ENCODE measurements at places on chromosomes 16 and 17.

GRCh38 chr16:15672514-15673167 lies 22.6 kb downstream of the NDE1 start:
- no peak for DNase-seq

GRCh38 chr17:29181226-29181625 lies 1.0 kb upstream of the MYO18A start:
- DNase-seq = no peak

DNA sequence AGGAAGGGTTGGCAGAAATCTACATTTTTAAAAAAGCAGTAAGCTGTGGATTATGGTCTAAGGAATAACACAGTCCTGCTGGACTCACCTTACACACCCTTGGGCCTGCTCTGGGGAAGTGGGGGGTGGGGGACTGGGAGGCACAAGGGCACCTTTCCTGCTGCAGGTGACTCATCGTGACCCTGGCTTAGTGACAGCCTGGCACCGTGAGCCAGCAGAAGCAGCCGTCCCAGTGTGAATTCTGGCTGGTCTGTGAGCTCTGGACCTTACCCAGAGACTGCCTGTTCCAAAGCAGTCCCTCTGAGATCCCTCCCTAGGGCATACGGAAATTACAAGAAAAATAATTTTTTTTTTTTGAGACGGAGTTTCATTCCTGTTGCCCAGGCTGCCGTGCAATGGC lies 4.2 kb upstream of the CRK start:
- DNase-seq = no peak

DNA sequence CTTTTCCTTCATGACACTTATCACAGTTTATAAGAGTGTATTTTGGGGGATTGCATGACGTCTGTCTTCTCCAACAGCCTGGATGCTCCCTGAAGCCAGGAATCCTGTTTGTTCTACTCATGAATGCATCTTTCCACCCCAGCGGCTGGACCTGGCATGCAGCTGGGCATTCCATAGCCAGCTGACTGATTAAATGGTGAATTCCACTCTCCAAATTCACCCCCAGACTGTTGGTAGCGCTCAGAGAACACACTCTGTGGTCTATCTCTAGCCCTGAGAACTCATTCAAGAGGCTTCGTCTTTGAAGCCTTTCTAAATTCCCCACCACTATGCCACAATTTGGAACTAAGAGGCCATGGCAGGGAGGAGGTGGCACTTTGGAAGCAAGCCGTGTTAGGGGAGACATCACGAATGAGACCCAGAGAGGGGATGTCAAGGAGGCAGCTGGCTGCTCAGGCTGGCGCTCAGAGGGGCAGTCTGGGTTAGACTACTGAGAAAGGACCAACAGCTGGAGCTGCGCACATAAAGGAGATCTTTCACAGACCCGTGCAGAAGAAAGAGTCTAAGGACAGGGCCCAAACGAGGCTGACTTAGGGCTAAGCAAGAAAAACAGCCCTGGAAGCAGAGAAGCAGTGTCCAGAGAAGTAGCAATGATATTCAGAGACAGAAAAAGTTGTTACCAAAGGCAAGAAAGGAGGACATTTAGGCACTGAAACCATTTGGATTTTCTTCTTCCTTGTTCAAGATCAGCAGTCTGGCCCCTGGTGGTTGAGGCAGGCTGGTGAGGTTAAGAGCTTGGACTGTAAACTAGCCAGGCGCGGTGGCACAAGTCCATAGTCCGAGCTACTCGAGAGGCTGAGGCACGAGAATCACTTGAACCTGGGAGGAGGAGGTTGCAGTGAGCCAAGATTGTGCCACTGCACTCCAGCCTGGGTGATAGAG lies 42.4 kb upstream of the ZNF629 start:
- no peak for DNase-seq

GRCh38 chr16:85978976-85979375 lies 80.0 kb downstream of the IRF8 start:
- DNase-seq = no peak

DNA sequence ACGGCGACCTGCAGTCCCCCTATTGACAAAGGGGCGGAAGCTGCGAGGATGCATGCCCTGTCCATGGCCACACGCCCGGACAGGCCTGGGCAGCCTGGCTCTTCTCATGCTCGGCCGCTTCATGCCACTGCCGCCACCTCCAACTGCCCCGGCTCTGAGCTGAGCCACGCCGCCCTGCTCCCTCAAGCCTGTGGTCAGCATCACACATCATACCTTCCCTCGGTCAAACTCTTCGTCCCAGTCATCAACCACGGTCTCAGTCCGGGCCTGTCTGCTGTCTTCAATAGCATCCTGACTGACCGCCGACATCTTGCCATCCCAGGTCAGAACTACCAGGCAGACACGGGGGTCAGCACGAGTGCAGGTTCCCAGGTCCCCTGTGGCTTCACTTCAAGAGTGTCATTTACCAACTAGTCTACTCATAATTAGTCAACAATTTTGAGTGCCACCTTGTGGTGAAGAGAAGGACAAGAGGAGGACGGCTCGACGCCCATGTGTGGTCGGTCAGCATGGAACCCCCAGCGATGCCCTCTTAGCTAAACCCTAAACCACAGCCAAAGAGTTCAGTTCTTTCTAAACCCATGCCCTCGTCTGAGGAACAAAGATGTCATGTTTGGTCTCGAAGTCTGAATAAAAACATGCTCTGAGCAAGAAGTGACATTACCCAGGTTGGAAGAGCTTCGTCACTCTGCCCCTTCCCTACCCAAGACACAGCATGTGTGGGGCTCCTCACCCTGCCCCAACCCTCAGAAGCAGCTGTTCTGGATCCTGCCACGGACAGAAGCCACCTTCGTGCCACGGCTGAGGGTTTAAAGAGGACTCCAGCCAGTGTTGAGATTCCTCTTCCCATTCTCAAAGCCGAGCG lies 16.9 kb upstream of the CYTH1 start:
- no peak for DNase-seq

DNA sequence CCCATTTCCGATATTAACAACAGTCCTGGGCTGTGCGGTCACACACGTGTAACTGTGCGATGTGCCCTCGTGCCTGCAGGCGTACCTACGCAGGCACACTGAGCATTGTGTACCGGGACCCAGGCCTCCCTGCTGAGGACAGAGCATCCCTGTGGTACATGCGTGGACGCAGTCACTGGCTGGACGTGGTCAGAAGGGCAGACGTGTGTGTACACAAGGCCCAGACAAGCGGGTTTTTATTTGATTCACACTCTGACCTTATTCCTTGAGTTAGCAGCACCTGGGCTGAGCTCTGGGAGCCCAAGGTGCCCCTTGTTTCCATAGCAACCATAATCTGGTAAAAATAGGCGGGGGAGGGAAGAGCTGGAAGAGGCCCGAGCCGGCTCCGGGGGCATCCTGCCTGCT lies 19.5 kb downstream of the RAP1GAP2 start:
- peak; percentile 9 for DNase-seq

Measured in NCI-H2227 treated with DMSO at 0.1 percent for 48 hours (cell line).